HCT116 (cell line): ENCODE measurements at places on chromosomes 2 and 18. TPM values are rescaled to one million over a fixed set of nuclear protein-coding genes. Genes with fewer than 3 reads are reported as not detected.

The TRIM54 gene
- total RNA-seq, result 2.0 TPM

The POTEI gene
- total RNA-seq, result 1.2 TPM

The CYP26B1 gene
- 21.1 TPM for total RNA-seq

The PTPN4 gene
- total RNA-seq, result 38.4 TPM

The CYBRD1 gene
- 14.9 TPM for total RNA-seq

The LINC00305 gene
- total RNA-seq, result not detected

The OST4 gene
- 187 TPM for total RNA-seq

The HNRNPLL gene
- 43.2 TPM for total RNA-seq

The TNFRSF11A gene
- total RNA-seq, result 3.2 TPM

The DNER gene
- 2.9 TPM for total RNA-seq

The VAMP8 gene
- 52.6 TPM for total RNA-seq

The CENPO gene
- total RNA-seq, result 27.9 TPM

The STPG4 gene
- total RNA-seq, result 10.6 TPM

The FLACC1 gene
- 0.74 TPM for total RNA-seq

The MZT2B gene
- 334 TPM for total RNA-seq

The MATN3 gene
- total RNA-seq, result not detected

The KYNU gene
- 0.22 TPM for total RNA-seq

The GCKR gene
- not detected for total RNA-seq

The TTC31 gene
- total RNA-seq, result 26.4 TPM

The RNF125 gene
- total RNA-seq, result 7.4 TPM

The ADNP2 gene
- total RNA-seq, result 45.4 TPM

The PIEZO2 gene
- 0.34 TPM for total RNA-seq

The CHST9 gene
- not detected for total RNA-seq

The RPRD1A gene
- total RNA-seq, result 80.7 TPM

The CFC1 gene
- total RNA-seq, result not detected

The LCT gene
- total RNA-seq, result 0.12 TPM

The SP9 gene
- 0.69 TPM for total RNA-seq

The POTEJ gene
- total RNA-seq, result not detected

The HOXD13 gene
- not detected for total RNA-seq

The STARD7 gene
- total RNA-seq, result 160 TPM

The FKBP7 gene
- total RNA-seq, result 4.5 TPM

The GKN1 gene
- total RNA-seq, result not detected

The FOXI3 gene
- total RNA-seq, result not detected
